ENCODE measurements at places on chromosomes 13 and 19.

- DNase-seq, result no peak
Observed at GRCh38 chr19:49975051-49975450, 14.1 kb upstream of the SIGLEC11 start.

- DNase-seq, result no peak
Observed at GRCh38 chr13:36163809-36164308, 32.7 kb upstream of the DCLK1 start.

GRCh38 chr13:34577051-34577450, 365.0 kb upstream of the NBEA start:
- DNase-seq, result no peak

DNA sequence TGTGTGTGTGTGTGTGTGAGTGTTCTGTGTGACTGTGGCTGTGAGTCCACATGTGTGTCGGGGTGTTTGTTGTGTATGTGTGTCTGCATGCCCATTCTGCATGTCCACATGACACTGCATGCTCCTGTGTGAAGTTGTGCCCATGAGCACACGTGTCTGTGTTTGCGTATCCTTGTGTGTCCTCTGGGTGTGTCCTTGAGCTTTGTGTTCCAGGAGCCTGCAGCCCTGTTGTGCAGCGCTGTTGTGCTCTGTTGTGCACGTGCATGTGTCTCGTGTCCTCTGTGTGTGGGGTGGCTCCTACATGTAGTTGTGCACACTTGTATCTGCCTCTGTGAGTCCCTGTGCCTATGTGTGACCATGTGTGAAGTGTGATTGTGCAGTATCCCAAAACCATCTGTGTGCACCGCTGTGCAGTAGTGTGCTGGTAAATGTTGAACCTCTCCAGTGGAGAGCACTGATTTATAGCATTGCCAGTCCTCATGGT, 2.2 kb upstream of the ARHGEF18 start:
- DNase-seq, result no peak

DNA sequence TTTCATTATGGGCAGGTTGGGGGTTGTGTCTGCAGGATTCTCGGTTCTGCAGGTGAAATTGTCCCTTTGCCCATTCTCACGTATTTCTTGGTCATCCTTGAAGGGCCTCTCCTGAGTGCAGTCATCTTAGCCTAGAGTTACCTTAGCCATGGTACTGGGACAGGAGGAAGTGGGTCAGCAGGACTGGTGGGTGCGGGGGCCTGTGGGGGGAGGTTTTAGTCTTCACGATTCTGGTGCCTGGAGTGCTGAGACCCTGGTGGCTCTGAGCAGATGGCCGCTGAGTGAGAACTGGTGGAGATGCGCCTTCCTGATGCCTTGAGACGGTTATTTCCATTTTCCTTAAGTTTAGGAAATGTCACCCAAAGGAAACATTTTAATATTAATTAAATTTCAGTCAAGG, 11.8 kb downstream of the COL4A2 start:
- no peak for DNase-seq

DNA sequence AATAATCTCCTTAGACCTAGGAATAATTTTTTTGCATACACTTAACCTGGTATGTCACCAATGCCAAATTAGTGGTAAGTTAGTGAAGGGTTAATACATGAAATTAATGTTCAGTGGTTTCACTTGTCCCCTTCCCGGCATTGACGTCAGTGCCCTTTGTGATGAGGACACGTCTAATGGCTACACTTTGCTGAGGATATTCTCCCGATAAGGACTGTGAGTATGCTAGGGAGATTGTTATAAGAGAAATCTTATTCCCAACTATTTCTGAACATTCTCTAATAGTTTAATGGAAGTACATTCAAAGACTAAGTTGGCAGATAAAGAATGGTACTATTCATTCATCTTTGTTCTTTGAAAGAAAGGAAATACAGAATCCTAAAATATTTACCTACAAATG, 102.4 kb downstream of the TNFRSF19 start:
- no peak for DNase-seq

DNA sequence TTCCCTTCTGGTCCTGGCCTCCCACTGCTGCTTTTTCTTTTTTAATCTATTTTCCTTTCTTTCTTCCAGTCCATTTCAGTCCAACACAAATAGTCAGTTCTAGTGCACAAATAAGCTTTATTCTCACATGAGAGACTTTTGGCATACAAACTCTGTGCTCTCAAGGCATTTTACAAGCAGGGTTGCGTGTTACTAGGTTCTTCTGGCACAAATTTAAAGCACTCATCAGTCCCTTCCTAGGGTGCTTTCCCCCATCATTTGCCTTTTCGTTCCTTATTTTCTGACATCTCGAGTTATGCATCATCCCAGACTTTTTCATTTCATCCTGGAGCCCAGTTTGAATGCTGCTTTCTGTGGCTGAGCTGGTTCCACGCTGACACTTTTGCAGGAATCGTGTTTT, 29.8 kb upstream of the IL17D start:
- no peak for DNase-seq

DNA sequence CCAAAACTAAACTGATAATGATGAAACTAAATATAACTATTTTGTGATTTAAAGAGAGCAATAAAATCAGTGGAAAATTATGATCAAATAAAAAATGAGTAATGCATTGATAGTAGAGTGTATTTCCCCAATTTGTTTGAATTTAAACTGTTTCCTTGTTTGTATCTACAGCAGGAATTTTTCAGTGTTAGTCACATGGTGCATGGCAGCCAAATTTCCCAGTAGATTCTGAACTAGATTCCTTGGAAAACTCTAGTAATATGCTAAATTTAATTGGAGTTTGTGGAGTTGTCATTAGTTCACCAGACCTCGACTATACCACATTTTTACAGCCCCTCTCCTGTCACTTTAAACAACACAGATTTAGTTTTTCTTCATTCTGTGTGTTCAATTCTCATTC, 156.2 kb downstream of the PCCA start:
- DNase-seq, result no peak

GRCh38 chr13:57045826-57046546, 94.7 kb upstream of the PRR20A start:
- DNase-seq, result no peak

- no peak for DNase-seq
Observed at GRCh38 chr13:24614306-24615080, 65.7 kb upstream of the ATP12A start.

DNA sequence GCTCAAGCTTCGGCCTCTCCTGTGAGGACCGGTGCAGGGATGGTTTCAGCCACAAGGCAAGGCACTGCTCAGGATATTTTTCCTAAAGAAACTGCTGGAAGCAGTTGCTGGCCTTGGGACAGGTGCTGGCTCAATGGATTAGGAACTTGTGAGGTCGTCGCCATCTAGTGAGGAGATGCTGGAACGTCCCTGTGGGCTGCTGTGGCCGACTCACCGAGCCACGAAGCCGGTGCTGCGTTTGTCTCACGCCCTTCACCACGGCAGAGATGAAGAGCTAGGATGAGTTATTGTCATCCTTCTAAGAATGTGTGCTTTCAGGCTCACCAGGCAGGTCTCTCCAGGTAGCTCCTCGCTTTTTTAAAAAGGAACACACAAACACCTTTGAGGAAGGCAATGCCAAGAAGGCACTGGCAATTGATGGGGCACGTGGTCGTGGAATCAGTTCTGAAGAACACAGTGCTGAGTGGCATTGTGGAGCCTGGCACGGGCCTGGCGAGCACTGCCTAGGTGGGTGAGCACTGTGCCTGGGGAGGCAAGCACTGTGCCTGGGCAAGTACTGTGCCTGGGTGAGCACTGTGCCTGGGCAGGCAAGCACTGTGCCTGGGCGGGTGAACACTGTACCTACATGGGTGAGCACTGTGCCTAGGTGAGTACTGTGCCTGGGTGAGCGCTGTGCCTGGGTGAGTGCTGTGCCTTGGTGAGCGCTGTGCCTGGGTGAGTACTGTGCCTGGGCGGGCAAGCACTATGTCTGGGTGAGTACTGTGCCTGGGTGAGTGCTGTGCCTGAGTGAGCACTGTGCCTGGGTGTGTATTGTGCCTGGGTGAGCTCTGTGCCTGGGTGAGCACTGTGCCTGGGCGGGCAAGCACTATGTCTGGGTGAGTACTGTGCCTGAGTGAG, 140.4 kb downstream of the TEX29 start:
- DNase-seq, result no peak

DNA sequence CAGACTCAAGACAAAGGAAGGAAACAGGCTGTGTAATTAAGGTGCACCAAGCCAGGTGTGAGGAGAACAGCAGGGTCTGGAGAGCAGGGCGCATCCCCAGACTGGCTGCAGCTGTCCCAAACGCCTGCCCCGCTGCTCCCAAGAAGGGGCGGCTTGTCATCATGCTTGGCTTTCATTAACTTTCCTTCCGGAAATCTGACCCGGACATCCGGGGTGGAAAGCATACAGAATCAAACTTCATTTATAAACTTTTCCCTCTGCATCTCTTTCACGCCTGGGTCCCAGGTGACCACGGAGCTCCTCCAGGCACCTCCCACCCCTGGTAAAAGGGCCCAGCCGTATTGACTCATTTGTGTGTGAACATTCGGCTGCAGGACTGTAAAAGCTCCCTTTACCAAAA, 31.7 kb downstream of the TSHZ3 start:
- no peak for DNase-seq
